Activated CD8-positive, alpha-beta memory T cell treated with anti-CD3 and anti-CD28 coated beads, Interleukin-2, amount 10 ng/mL, durations not matched to agents 7 days and 5 days (primary cell): ENCODE measurements at places on chromosomes 5 and 9.

DNA sequence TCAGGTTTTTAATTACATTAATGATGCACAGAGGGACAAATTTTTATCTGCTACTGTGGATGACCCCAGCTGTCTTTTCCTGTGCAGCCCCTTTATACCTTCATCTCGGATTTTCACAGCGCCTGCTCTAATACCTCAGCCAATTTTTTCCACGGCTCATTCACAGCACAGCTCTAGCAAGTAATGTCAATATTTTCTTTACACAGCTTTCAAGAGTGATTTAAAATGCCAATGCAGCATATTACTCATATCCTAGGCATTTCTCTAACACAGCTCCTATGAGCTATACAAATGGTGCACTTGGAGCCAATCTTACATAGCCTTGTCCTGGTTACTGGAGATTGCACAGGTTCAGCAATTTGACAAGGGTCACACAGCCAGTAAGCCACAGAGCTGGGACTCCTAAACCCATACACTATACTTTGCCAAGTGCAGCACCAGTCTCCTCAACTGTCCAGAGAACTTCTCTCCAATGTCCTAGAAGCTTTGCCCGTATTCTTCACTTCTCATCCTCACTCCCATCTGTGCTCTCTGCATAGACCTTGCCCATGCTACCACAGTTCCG, 661.8 kb downstream of the DTWD2 start:
- DNase-seq = no peak

DNA sequence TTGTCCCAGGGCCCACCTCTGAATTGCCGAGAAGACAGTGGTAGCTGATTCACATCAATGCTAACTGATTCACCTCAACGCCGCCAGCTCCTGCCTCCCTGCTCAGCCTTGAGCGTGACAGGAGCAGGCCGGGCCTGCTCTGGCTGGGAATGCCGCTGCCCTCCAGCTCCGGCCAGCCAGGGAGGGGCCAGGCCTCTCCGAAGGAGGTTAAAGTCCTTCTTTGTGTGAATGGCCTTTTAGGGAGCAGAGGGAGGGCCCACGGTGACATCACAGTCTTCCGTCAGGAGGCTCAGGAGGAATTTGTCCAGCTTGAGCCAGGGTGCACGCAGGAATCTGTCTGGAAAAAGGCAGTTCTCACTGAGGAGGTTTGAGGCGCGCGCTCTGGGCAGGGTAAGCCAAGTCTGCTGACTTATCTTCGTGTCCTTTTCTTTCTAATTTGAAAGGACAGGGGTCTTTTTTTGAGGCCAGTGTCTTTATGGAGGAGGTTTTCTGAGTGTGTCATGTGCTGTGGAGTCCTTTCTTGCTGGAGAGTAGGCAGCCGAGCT, 82.7 kb downstream of the C9orf152 start:
- no peak for DNase-seq

- no peak for DNase-seq
Measured at GRCh38 chr9:21796768-21797167, 5.7 kb upstream of the MTAP start.

DNA sequence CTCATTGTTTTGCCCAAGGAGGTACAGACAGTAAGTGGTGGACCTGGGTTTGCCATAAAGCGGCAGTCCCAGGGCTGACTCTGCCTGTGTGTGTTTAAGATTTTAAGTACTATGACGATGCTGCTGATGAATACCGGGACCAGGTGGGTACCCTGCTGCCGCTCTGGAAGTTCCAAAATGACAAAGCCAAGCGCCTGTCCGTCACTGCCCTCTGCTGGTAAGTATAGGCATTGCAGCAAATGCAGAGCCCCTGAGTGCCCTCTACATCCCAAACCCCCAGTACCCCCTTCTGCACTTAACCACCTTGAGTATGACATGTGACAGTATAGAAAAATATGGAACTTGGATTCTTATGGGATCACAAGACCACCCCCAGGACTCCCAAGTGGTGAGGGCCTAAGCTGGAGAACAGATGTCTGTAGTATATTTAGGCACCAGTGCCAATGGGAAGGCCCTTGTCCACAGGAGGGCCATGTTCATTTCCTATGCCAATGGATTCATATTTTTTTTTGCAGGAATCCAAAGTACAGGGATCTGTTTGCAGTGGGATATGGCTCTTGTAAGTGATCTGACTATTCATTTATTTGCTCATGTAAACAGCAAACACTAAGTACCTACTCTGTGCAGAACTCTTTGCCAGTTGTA, 22.0 kb downstream of the ENHO start:
- DNase-seq = peak; percentile 83

DNA sequence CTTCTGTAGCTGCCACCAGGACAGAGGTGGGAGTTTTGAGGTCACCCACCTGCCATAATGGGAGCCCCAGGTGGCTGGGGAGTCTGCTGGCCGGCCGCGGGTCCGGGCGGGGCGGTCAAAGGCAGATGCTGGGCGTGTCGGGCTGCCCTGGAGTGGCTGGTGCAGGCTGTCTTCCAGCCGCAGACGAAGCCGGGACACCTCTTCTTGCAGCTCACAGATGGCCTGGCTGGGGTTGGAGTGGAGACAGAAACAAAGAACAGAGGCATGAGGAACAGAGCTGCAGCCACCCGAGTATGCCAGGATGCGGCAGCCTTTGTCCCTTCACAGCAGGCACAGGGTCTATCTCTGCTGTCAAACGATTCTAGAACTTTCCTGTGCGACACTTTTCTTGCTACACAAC, 18.0 kb downstream of the ORM2 start:
- no peak for DNase-seq

DNA sequence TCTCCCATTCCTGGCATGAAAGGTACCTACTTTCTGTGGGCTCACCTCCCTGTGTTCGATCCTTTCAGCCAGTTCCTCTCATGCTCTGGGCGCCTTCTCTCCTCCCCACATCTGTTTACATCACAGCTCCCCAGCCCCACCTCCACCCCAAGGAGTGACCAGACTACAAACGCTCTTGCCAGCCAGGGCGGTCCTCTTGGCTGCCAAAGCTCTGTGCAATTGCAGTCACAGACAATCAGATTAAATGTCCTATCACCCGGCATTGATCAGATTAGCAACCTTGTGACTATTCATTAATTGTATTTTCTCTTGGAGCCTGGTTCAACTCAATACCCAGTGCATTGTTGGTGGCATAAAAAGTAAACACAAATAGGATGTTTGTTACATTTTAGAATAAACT, 211.2 kb upstream of the TBCA start:
- no peak for DNase-seq

DNA sequence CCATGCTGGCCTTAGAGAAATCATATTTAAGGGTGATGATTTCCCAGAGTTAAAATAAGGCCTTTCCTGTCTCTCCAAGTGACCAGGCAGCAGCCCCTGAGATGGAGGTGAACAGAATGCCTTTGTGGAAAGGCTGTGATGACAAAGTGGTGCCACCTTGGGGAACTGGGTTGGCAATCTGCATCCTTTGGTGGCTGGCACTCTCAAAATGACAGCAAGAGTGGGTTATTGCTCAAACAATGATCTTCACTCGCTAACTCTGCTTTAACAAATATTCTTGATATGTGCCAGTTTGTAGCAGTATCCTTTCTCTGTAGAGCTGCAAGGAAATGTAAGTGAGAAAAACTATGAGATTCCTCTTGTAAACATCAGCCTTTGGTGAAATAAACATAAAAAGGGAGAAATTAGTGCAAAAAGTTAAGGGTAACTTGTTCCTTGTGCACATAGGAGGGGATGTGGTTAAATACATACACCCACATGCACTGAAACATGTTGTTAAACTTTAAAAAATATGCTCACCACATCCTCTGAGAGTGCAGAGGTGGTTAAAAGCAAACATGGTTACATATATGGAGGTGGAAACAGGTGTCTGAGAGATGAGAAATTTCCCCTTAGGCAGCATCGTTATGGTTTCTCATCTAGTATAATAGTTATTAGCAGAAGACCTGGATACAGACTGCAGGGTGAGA, 373.4 kb upstream of the CTNND2 start:
- no peak for DNase-seq

- no peak for DNase-seq
Measured at GRCh38 chr5:158952248-158952545, 147.5 kb downstream of the EBF1 start.

GRCh38 chr9:127703289-127703946, 3.4 kb upstream of the CFAP157 start:
- DNase-seq = no peak

DNA sequence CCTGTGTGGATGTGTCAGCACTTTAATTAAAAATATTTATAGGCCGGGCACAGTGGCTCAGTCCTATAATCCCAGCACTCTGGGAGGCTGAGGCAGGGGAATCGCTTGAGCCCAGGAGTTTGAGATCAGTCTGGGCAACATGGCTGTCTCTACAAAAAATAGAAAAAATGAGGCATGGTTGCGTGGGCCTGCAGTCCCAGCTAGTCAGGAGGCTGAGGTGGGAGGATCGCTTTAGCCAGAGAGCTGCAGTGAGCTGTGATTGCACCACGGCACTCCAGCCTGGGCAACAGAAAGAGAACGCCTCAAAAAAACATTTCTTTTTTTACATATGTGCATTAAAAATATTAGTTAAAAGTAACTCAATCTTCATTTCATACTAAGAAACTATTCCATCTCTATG, 6.2 kb downstream of the TBC1D9B start:
- no peak for DNase-seq

- DNase-seq = no peak
Measured at GRCh38 chr5:57002959-57003485, 51.1 kb upstream of the MIER3 start.
